GM06990 (cell line): ENCODE measurements at places on chromosomes 12 and 14.

GRCh38 chr14:76705214-76705613 is 56.1 kb upstream of the VASH1 start:
- no peak for DNase-seq

DNA sequence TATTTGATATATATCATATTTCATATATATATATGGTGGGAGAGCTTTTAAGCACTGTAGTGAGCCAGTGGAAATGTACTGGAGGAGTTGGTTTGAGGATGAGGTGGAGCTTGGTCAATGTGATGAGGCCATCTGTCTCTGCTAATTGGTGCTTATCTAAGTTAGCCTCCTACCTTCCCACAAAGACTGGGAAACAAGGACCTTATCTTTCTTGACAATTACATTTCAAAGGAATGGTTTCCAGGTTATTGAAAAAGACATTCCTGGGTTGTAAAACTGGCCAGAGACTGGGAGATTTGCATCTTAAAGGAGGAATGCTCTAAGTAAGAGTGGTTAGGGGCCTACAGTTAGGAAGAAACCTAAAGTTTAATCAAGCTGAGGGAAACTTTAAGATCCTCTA is 212.8 kb upstream of the SYT1 start:
- no peak for DNase-seq

DNA sequence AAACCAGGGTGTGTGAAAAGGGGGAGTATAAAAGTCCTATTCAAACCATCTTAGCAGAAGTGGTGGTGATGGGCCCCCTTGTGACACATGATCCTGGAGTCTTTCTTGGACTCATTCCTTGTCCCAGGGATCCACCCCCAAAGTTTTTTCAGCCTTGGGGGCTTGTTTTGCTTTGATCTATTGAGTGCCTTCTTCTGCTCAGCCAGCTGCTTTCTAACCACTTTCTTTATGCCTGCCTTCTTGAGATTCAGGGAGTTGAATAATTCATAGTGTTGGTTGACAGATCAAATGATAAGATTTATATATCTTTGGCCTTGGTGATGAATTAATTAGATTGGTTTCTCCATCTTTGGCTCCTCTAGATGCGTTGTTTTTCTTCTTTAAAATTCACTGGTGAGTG is 926.7 kb downstream of the DIO2 start:
- DNase-seq: no peak

DNA sequence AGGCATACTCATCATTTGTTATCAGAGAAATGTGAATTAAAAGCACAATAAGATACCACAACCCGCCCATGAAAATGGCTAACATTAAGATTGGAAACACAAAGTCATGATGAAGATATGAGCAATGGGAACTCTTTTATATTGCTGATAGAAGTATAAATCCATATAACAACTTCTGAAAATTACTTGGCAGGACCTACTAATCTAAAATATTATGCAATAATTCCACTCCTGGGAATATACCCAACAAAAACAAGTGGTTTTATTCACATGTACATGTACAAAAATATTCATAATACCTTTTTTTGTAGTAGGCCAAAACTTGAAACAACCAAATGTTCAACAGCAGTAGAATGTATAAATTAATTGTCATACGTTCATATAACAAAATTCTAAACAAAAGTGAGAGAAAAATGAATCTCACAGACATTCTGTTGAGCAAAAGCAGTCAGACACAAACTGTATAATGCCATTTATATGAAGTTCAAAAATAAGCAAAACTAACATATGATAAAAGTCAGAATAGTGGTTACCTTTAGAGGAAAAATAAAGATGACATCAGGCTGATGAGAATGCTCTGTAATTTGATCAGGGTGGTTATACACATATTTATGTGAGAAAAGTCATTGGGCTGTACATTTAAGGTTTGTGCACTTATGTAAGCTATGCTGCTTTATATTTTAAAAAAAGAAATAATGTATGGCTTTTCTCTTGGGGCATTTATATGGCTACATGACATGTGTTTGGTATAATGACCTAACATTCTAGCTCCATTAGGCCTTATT is 309.2 kb upstream of the KITLG start:
- no peak for DNase-seq

GRCh38 chr12:104485651-104486362 is 29.1 kb downstream of the CHST11 start:
- DNase-seq: no peak

GRCh38 chr12:71161591-71161990 is 3.8 kb upstream of the TSPAN8 start:
- no peak for DNase-seq
